Effector memory CD8-positive, alpha-beta T cell (primary cell): ENCODE measurements at places on chromosomes 5 and 9.

- no peak for DNase-seq
Measured at GRCh38 chr5:142955628-142956027, 185.5 kb downstream of the ARHGAP26 start.

- no peak for DNase-seq
Measured at GRCh38 chr9:113979343-113980127, 98.6 kb downstream of the AMBP start.

DNA sequence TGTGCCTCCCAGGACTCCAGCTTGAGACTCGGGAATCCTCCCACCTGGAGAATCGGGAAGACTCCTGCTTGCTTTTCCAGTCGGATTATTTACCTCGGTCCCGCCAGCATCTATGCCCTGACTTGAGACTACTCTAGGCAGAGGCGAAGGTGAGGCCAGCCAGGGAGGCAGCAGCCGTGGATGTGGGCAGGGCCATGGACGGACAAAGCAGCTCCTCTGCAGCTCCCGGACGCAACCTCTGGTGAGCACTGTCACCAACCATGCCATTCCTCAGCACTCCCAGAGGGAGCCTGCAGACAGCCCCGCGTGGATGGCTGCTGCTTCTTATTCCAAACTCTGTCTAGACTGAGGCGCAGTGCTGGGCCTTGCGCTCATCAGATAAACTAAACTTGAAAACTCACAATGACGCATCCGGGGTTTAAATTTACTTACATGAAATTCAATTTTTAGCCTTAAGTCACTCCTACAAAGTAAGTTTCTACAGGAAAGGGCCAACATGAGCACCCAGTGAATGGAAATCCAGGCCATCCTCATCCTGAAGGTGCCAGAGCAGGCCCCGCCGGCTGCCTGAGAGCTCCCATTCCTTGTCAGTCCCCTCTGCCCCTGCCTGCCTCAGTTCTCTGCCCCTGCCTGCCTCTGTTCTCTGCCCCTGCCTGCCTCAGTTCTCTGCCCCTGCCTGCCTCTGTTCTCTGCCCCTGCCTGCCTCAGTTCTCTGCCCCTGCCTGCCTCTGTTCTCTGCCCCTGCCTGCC is 17.8 kb downstream of the MED10 start:
- no peak for DNase-seq

- no peak for DNase-seq
Measured at GRCh38 chr9:34337403-34337802, 8.0 kb downstream of the NUDT2 start.

DNA sequence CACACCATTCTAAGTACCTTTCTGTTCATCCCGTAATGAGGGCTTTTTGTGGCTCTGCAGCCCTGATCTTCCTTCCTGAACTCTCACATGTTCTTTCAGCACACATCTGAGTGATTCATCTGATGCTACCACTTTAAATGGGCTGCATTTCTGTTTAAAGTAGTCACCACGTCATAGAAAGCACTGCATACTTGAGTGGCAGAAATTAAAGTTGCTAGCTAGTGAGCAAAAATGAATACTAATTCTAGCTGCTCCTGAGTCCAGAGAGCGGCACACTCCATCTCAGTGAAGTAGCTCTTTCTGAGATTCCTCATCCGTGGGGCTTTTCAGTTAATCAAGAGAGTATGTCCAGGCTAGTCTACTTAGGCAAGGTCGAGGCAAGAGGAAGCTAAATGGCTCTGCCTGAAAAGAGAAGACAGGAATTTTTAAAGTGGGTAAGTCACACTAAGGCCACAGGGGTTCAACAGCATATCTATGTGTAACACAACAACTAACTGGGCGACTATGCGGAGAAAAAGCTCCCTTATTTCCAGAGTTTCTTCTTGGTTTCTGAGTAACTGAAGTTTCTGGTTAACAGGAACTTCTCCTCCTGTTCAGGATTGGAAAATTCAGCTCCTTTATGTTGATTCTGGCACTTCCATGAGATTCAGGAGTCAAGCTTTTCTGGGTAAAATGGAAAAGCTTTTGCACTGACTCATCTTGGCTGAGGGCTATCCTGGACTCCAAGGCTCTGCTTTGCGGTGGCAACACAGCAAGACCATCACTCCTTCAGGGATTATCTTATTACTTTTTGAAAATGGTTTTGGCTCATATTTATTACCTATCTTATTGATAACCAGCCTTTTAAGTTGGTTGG is 109.5 kb downstream of the TAF11L14 start:
- DNase-seq, result no peak

DNA sequence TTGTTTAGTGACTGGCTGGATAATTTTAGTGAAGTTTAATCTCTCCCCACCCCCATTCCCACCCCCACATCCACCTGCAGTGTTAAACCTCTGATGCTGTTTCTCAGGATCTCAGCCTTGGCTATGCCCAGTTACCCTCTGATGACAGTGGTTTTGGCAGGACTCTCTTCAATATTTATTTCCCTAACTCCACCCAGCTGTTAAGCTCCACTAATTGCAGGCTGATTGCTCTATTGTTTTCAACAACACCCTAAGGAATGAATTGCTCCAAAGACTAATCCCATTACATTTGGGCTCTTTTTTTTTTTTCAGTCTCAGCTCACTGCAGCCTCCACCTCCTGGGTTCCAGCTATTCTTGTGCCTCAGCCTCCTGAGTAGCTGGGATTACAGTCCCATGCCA is 46.3 kb downstream of the PHAX start:
- no peak for DNase-seq

- no peak for DNase-seq
Measured at GRCh38 chr5:15740383-15740782, 240.4 kb downstream of the FBXL7 start.

- no peak for DNase-seq
Measured at GRCh38 chr9:136728548-136729123, 14.1 kb downstream of the LCN10 start.

DNA sequence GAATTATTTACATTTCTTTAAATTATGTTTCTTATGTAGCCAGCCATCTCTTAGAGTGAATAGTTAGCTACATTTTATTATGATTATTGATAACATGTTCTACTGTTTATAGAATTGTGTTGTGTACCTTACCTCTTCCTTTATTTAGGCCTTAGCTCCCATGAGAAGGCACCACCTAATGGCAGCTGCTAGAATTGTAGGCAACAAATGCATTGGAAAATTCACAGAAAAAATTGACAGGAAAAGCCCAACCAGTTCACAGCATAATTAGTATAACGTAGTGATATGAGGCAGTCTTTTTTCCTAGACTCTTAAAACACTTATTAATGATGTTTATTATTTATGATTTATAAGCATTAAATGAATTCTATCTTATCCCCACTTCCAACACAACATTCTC is 175.8 kb downstream of the WDR70 start:
- DNase-seq, result no peak
